Activated CD4-positive, alpha-beta T cell treated with anti-CD3 and anti-CD28 coated beads, Interleukin-2, amount 10 ng/mL, durations not matched to agents 7 days and 5 days (primary cell): ENCODE measurements at places on chromosomes 1 and 21.
A peak's percentile ranks its signal among the peaks of the same experiment; 100 is the strongest.

GRCh38 chr1:163697137-163697536, 375.4 kb downstream of the NUF2 start:
- H3K36me3 ChIP-seq, result no peaks in the 10 kb centered on the region
- no peaks in the 10 kb centered on the region for H3K27me3 ChIP-seq
- H3K27ac ChIP-seq, result no peak overlapping the region
- no peaks in the 10 kb centered on the region for H3K4me1 ChIP-seq
- no peak overlapping the region for H3K4me3 ChIP-seq
- no peak for DNase-seq

- no peak overlapping the region for H3K27ac ChIP-seq
- H3K4me3 ChIP-seq, result no peak overlapping the region
- no peak for DNase-seq
- peaks cover 3% of the 10 kb centered on the region for H3K27me3 ChIP-seq
- H3K36me3 ChIP-seq, result no peaks in the 10 kb centered on the region
These were observed 20.7 kb upstream of the POFUT2 start for GRCh38 chr21:45308194-45309068.

- no peak for DNase-seq
- H3K27ac ChIP-seq, result no peak overlapping the region
- H3K4me1 ChIP-seq, result peaks cover 23% of the 10 kb centered on the region
- H3K36me3 ChIP-seq, result peaks cover 3% of the 10 kb centered on the region
These were observed 12.3 kb downstream of the PHLDA3 start for GRCh38 chr1:201456499-201457309.

DNA sequence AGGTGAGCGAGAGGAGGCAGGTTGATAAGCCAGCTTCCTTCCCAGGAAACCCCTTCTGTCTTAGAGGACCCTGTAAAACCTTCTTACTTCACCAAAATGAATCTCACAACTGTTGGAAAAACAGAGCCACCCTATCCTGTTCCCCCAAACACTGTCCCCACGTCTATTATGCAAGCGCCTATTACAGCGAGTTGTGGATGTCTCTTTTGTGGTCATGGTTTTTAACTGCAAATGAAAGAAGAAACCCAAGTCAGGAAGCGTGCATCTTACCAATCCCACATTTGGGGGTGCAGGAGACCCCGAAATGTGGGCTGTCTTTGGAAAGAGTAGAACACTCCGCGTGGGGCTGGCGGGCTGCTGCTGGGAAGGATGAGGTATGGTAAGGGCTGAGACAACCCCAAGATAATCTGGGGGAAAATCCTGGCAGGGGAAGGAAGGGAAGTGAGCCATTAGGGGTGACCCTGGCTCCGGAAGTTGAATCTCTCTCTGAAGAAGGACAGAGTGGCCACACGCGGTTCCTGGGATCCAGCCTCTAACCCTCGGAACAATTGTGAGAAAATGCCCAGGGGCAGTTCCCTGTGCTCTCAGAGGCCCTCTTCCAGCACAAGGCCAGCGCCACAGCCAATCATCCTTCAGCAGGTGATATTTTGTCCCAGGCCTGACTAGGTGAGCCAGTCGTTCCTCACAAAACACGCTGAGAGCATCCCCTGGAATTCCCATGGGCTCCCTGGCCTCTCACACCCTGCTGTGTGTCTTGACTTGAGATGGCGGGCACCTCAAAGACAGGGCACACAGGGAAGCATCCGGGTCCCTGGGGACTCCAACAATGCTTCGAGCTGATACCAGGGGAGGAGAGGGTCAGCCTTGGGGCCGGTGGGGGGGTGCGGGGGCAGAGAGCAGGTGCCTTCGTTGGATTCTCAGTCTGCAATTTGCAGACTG, 168.5 kb upstream of the IRF2BP2 start:
- H3K36me3 ChIP-seq, result peaks cover 12% of the 10 kb centered on the region
- DNase-seq, result no peak
- no peak overlapping the region for H3K4me3 ChIP-seq

DNA sequence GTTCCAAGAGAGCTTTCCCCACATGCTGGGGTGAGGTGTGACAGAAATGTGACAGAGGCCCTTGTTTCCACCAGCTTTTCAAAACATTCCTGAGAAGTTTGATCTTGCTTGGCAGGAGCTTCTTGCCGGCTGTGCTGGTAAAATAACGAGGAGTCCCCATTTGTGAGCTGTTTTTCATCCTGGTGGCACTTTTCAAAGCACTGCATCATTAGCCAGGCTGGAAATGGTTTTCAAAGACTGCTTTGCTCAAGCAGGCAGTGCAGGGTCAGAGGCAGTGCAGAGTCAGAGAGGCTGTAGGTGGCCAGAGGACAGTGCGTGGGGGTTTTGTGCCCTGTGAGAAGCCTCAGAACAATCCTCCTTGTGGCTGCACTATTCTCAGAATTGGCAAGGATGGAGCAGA, 75.8 kb upstream of the KCNA3 start:
- H3K36me3 ChIP-seq, result no peaks in the 10 kb centered on the region
- no peak for DNase-seq
- H3K27ac ChIP-seq, result no peak overlapping the region
- no peak overlapping the region for H3K4me3 ChIP-seq
- no peaks in the 10 kb centered on the region for H3K4me1 ChIP-seq

- no peak overlapping the region for H3K27ac ChIP-seq
- peaks cover 21% of the 10 kb centered on the region for H3K27me3 ChIP-seq
These were observed 69.5 kb downstream of the NTMT2 start for GRCh38 chr1:170215072-170215885.

GRCh38 chr1:231631717-231632116, 5.1 kb downstream of the DISC1 start:
- no peak for DNase-seq
- no peak overlapping the region for H3K4me3 ChIP-seq
- no peaks in the 10 kb centered on the region for H3K27me3 ChIP-seq
- peaks cover 14% of the 10 kb centered on the region for H3K36me3 ChIP-seq
- no peak overlapping the region for H3K27ac ChIP-seq
- peaks cover 27% of the 10 kb centered on the region for H3K4me1 ChIP-seq

- H3K27ac ChIP-seq, result no peak overlapping the region
- H3K27me3 ChIP-seq, result peaks cover 3% of the 10 kb centered on the region
- H3K4me3 ChIP-seq, result no peak overlapping the region
- no peak for DNase-seq
These were observed 3.4 kb upstream of the TMEM222 start for GRCh38 chr1:27318596-27318995.

- DNase-seq, result peak; percentile 17
- H3K4me3 ChIP-seq, result peak overlapping the region; percentile 66
- peaks cover 14% of the 10 kb centered on the region for H3K4me1 ChIP-seq
- no peaks in the 10 kb centered on the region for H3K36me3 ChIP-seq
These were observed 51.9 kb upstream of the CD34 start for GRCh38 chr1:207962716-207963426.

GRCh38 chr1:100323419-100324106, 28.7 kb upstream of the CDC14A start:
- peaks cover 2% of the 10 kb centered on the region for H3K4me1 ChIP-seq
- H3K27ac ChIP-seq, result no peak overlapping the region
- peaks cover 5% of the 10 kb centered on the region for H3K36me3 ChIP-seq
- no peak overlapping the region for H3K4me3 ChIP-seq

- no peak overlapping the region for H3K27ac ChIP-seq
- DNase-seq, result no peak
- H3K36me3 ChIP-seq, result no peaks in the 10 kb centered on the region
- peak overlapping the region; percentile 71 for H3K4me3 ChIP-seq
These were observed 730 bp downstream of the NOS1AP start for GRCh38 chr1:162070094-162070748.

DNA sequence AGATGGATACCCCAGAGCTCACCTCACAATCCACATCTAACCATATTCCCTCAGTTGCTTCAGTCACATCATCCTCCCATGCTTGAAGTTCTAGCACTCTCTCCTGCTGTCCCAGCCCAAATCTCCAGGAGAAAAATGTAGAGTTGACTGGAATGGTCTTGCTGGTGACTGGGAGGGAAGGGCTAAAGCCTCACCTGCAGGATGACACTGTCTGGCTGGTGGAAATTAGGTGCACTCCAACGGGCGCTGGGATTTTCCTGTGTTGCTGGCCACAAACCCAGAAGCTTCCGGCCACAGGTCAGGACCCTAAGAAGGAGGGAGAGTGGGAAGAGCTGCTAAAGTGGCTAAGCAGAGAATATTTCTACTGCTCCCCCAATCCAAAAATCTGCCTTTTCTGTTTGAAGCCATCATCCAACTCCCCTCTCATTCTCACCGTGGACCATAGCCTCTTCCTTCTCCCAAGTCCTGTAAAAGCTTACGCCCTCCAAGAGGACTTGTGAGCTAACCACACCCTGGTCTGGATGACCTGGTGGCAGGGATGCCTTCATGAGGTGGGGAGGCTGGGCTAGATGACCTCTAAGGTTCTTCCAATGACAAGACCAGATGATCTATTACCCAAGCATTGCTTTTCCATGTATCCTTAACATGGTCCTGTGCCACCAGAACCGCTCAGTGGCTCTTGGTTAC, 37.5 kb upstream of the PPP1R15B start:
- H3K27ac ChIP-seq, result peak overlapping the region; percentile 36
- DNase-seq, result no peak
- H3K36me3 ChIP-seq, result peaks cover 33% of the 10 kb centered on the region
- H3K4me1 ChIP-seq, result peaks cover 54% of the 10 kb centered on the region
- H3K4me3 ChIP-seq, result no peak overlapping the region

DNA sequence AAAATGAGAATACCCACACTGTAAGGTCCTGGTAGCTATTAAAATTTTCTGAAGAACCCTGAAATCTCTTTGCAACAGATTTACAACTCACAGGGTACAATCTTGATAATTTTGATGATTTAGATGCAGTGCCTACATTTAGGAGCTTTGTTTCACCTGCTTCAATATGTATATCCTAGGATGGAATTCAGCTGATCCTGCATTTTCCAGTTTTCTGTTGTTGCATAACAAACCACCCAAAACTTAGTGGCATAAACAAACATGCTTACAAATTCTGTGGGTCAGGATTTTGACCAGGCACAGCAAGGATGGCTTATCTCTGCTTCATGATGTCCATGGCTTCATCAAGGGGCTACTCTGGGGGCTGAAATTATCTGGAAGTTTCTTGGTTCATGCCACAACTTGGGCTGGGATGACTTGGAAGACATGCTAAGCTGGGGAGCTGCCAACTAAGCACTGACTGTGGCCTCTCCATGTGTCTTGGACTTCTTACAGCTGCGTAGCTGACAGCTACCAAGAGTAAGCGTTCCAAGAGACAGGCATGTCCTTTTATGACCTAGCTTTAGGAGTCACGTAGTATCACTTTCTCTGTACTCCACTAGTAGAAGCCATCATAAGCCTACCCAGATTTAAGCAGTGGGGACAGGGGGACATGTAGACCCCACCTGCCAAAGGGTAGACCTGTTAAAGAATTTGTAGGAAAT, 108.5 kb downstream of the CACHD1 start:
- no peak overlapping the region for H3K27ac ChIP-seq
- no peak overlapping the region for H3K4me3 ChIP-seq
- no peaks in the 10 kb centered on the region for H3K36me3 ChIP-seq
- H3K27me3 ChIP-seq, result no peaks in the 10 kb centered on the region
- DNase-seq, result no peak

- peak overlapping the region; percentile 5 for H3K4me3 ChIP-seq
- H3K27me3 ChIP-seq, result no peaks in the 10 kb centered on the region
- peaks cover 52% of the 10 kb centered on the region for H3K36me3 ChIP-seq
- peaks cover 83% of the 10 kb centered on the region for H3K4me1 ChIP-seq
These were observed 17.9 kb downstream of the CD2 start for GRCh38 chr1:116771997-116772647.

DNA sequence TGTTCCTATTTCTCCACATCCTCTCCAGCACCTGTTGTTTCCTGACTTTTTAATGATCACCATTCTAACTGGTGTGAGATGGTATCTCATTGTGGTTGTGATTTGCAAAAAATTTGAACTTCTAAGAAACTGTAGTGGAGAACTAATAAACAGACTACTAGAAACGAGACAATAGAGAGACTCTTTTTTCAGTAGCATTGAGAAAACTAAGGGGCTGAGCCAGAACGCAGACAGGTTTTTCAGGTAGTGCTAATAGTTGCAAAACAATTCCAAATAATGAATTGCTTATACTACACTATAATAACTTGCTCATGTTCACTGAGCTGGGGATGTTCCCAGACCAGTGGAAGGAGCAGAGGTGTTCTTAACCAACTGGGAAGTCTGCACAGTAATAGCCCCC, 98.8 kb upstream of the DPH5 start:
- H3K4me1 ChIP-seq, result peaks cover 79% of the 10 kb centered on the region
- peaks cover 18% of the 10 kb centered on the region for H3K36me3 ChIP-seq
- DNase-seq, result no peak
- H3K4me3 ChIP-seq, result no peak overlapping the region
- H3K27me3 ChIP-seq, result no peaks in the 10 kb centered on the region
- H3K27ac ChIP-seq, result no peak overlapping the region

GRCh38 chr1:159826441-159827101, at the start of gene SLAMF8:
Gene SLAMF8 (plus strand): TSS chr1:159826873. CDS start chr1:159826899, 26 bp downstream.
- DNase-seq, result peak; percentile 77
- H3K4me3 ChIP-seq, result peak within 1 kb of the TSS; percentile 14
- H3K36me3 ChIP-seq, result peaks cover 22% of the 10 kb centered on the region
- peaks cover 55% of the 10 kb centered on the region for H3K4me1 ChIP-seq

GRCh38 chr1:218748071-218748470, 402.9 kb downstream of the TGFB2 start:
- H3K4me1 ChIP-seq, result no peaks in the 10 kb centered on the region
- no peaks in the 10 kb centered on the region for H3K27me3 ChIP-seq
- no peak overlapping the region for H3K27ac ChIP-seq
- no peak for DNase-seq
- H3K36me3 ChIP-seq, result no peaks in the 10 kb centered on the region
- no peak overlapping the region for H3K4me3 ChIP-seq

DNA sequence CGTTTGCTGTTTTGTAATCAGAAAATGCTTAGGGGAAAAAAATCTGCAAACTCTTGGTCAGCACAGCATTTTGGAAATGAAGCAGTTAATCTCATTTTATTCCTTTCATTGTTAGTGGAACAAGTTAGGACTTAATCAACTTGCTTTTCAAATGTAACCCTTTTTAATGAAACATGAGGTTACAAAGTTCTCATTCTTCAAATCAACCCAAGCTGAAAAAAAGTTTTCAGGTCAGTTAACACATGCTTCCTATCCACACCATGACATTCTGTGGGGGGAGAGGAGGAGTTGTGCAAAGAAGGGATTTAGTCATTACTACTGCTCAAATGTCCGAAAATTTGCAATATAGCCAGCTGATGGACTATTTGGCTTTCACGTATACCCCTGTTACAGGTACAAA, 283.2 kb upstream of the LYPLAL1 start:
- DNase-seq, result no peak
- no peak overlapping the region for H3K27ac ChIP-seq
- H3K4me1 ChIP-seq, result no peaks in the 10 kb centered on the region
- no peak overlapping the region for H3K4me3 ChIP-seq
- H3K27me3 ChIP-seq, result no peaks in the 10 kb centered on the region
